ENCODE measurements at places on chromosomes 5 and 9.

- no peak for DNase-seq
Observed at GRCh38 chr9:113380869-113381378, 4.1 kb upstream of the HDHD3 start.

DNA sequence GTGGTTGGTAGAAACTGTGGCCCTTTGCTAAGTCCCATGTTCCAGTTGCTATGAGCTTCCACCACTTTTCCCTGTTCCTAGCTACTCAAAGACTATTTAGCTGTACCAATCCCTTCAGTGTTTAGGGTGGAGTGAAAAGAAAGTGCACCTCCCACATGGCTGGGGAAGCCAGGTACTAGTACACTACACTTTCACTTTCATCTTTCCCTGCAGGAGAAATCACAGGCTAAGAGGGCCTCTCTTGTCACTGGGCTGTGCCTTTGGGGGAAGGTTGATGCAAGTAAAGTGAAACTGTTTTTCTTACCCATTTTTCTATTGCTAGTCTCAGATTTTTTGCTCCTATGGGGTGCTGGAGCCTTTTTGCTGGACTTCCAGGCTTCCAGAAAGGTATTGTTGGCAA, 33.5 kb upstream of the CKS2 start:
- DNase-seq, result no peak

DNA sequence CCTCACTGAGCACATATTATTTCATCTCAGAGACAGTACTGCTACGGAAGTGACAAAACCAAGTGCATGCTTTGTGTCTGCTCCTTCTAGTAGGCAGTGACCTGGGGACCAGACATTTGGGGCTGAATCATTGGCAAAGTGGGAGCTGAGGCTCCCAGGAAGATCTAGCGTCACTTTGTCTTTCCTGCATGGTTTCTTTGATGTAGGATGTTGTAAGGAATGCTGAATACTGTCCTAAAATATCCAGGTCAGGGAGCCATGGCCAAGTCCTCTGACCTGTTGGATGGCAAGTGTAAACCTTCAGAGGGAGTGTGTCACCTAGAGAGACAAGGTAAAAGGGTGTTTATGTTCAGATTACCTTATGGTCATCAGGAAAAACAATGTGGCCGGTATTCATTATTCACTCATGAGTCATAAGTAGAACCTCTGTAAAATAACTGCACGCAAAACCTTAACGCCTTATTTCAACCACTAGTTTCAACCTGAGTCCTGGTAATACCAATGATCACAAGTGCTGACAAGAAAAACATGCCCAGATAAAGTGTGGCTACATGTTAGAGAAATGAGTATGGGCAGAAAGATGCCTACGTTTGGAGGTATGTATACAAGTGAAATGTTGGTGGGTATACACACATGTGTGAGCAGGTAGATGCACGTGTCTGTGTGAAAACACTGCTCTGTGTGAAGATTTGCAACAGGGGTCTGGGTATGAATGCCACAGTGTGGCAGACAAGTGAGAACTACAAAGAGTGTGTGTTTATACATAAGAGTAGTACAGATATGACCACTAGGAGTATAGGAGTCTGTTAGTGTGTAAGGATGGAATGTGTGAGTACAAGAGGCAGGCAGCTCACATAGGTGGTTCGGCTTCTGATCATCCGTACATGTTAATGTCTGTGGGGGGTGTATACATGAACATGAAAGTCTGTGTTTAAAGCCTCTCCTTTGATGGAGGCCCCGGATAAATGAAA, 263.9 kb downstream of the SPOCK1 start:
- DNase-seq, result no peak

GRCh38 chr9:18256568-18256967, 217.4 kb upstream of the ADAMTSL1 start:
- DNase-seq, result no peak

- peak; percentile 37 for DNase-seq
Observed at GRCh38 chr5:115180165-115180709, 10.5 kb upstream of the TRIM36 start.

DNA sequence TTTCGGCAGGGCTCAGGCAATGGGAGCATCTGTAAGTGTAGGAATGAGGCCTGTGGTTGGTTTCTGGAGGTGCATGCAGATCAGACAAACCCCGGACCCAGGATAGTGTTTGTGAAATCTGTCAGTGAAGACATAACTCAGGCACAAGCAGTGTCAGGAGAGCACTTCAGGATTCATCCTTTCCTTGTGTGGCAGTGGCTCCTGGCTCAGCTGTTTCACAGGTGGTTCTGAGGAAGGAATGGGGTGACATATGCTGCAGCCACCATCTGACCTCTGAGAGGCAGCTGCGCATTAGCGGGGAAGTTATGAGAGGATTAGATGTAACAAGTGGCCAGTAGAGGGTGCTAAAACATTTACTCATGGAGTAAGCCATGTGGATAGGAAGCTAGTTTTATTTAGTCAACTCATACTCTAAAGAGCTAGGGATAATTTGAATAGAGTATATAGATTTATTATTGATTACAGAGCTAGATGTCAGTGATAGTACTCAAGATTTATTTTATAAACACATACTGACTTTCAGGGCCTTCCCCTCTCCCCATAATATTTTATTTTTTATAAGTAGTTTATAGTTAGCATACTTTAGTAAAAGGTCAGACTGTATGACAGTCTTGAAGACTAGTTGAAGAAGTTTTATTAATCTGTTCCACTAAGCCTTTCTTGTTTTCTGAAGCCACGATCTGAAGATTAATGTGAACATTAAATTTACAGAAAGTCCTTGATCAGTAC, 28.4 kb downstream of the NNT start:
- peak; percentile 92 for DNase-seq

DNA sequence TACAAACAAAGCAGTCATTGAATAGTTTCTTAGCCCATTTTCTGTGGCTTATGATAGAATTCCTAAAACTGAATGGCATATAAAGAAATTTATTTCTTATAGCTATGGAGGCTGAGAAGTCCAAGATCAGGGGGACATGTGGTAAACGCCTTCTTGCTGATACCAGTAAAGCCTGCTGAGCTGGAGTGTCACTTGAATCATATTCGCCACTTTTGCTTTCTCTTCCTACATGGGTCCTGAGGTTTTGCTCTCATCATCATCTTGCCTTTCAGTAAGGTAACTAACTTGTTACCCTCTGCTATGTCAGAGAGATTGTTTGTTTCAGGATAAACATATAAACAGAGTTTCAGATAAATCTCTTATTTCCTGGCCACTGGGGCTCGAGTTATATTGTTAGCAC, 203.3 kb upstream of the DMRT1 start:
- DNase-seq, result no peak

- DNase-seq, result no peak
Observed at GRCh38 chr5:38793099-38793498, 52.7 kb upstream of the OSMR start.

DNA sequence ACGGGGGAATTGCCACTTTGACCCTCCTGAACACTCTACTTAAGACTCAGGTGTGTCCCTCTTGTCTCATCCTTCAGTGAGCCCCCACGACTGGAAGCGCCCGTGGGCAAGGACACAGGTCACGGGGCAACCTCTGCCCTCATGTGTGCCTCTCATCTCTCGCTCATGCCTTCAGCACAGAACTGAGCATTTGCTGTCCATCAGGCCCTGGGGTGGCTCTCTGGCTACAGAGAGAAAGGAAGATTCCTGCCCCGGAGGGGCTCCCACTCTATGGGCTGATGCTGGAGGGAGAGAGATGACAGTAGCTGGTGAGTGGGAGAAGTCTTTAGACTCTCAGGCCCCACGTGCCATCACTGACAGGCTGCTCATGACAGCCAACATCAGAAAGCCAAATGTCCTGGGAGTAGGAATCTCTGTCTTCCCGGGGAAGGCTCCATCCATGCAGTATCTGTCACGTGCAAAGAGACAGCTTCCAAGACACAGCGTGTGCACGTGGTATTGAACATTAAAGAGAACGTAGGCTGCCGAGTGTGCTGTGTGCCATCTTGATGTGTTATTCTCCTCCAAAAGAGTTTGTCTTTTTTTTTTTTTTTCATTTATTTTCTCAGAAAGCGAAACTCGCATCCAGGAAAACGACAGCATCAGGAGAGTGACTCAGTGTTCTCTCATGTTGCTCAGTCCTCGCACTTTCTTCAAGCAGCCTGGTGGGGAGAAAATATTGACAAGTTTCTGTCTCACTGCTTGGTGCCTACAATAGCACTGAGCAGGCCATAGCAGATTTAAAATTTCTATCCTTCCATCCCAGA, 190.5 kb downstream of the GAS1 start:
- no peak for DNase-seq

GRCh38 chr9:137168573-137168903, 1.3 kb downstream of the LRRC26 start:
- no peak for DNase-seq

DNA sequence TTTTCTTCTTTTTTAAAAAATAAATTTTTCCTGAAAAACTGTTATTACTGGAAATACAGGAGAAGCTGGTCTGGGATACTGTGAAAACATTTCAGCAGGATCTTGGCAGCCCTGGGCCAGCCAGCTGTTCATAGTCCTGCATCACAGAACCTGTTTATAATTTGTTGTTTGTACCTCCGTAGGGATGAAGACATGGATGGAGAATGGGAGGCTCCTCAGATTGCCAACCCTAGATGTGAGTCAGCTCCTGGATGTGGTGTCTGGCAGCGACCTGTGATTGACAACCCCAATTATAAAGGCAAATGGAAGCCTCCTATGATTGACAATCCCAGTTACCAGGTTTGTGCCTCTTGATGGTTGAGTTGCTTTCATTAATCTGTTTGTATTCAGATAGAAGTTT, 12.4 kb upstream of the MAML1 start:
- no peak for DNase-seq

DNA sequence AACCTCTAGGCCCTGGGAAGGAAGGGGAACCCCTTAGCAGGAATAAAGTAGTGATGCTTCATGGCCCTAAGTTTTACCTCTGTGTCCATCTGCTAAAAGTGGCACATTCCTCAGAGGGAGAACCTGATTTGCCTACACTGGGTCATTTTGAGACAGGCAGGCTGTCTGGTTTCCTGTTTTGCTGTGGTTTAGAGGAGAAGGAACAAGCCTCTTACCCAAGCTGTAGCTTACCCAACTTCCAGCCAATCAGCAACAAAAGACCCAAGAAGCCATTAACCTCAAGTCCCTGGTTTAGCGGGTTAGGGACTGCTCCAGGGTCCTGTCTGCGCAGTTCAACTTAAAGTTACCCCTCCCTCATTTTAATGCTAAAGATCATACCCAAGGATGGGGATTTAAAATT, 411.0 kb downstream of the MAT2B start:
- DNase-seq, result peak; percentile 91

GRCh38 chr5:61167382-61167781, 5.1 kb upstream of the SMIM15 start:
- DNase-seq, result peak; percentile 34

GRCh38 chr9:134455934-134456755, 129.9 kb downstream of the RXRA start:
- DNase-seq, result peak; percentile 94

DNA sequence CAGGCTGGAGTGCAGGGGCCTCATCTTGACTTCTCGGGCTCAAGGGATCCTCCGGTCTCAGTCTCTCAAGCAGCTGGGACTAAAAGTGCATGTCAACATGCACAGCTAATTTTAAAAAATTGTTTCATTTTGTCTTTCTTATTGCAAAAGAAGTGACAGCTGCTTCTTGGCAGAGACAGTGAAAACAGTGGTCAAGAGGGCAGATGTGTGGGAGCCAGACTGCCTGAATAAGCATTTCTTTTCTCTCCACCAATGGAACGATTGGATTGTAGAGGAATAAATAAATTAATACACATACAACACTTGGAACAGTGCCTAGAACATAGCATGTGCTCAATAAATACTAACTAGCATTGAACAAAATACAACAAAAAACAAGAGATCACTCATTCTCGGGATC, 27.4 kb upstream of the KIF4B start:
- DNase-seq, result no peak

DNA sequence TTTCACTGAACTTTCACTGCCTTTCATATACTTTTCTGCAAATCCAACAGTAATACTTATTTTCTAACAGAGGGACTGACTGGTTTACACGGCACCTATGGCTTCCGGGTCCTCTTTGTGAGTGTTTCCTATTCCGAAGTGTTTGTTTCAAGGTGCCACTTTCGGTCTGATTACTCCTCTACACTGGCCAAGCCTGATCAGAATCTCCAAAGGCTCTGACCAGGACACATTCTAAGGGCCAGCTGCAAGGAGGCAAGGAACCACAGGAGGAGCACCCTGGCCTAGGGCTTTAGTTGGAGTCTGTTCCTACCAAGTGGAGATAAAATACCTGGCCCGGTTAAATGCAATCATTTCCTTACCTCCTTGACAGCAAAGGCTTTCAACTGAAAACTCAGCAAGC, 132.1 kb downstream of the GLIS3 start:
- no peak for DNase-seq

DNA sequence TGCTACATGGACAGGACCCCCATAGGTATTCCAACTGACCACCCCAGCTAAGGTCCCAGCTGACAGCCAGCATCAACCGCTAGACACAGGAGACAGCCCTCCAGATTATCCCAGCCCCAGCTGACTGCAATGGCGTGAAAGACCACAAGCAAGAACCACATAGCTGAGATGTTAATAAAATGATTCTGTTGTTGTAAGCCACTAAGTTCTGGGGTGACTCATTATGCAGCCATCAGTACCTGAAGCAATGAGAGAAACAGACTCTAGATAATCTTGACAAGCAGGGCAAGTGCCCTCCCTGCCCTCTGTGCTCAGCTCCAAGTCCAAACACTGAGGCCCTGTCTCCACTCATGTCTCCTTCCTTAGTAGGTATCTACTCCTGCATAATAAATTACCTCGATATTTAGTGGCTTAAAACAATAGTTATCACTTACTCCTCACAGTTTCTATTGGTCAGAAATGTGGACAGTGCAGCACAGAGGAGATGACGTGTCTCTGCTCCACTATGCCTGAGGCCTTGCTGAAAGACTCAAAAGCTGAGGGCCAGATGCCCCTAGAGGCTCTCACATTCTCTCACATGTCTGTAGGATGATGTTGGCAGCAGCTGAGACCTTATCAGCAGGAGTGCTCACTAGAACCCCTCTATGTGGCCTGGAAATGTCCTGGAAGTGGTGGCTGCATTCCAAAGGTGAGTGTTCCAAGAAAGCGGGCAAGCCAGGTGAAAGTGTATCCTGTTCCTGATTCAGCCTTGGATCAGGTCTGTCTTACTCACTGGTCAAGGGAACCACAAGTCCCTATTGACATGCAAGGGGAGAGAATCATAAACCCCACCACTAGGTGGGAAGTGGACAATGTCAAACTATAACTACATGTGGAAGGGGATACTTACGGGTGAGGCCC, 2.5 kb downstream of the MGAT1 start:
- DNase-seq, result no peak

GRCh38 chr9:83992407-83992806, 11.8 kb downstream of the RMI1 start:
- DNase-seq, result no peak

- DNase-seq, result no peak
Observed at GRCh38 chr9:69955536-69956355, 87.9 kb upstream of the MAMDC2 start.

DNA sequence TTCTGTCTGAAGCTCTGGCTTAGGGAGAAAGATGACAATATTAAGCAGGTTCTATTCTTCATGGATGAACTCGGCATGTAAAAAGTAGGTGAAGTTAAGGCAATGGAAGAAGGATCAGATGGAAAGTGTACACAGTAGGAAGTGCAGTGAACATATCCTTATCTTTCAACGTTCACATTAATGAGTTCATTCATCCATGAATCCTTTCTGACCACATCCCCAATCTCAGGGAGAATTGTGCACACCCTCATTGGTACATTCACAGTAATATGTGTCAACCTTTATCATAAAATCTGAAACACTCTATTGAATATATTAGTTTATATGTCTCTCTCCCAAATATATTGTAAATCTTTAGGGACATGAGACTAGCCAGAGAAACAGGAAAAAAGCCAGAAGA, 5.5 kb downstream of the GIN1 start:
- DNase-seq, result no peak
